HuH-7 (cell line): ENCODE measurements at places on chromosomes 3 and 15.
A peak's percentile ranks its signal among the peaks of the same experiment; 100 is the strongest.

DNA sequence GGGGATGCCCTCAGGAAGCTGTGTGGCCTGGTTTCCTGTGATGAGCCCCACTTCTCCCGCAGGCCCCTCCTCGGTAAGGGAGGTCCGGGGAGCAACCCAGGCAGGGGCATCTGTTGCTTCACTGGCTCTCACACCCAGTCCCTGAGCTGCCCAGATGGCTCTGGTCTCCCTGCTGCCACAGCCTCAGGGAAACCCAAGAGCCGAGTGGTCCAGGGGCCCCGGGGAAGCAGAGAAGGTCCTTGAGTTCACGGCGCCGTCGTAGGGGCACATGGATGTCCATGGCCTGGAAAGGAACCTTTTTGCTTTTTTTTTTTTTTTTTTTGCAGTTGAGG, 13.3 kb upstream of the LRRC15 start:
- no peak for DNase-seq

- no peak for DNase-seq
These were observed 43.8 kb upstream of the SLCO2A1 start for GRCh38 chr3:134073583-134073945.

DNA sequence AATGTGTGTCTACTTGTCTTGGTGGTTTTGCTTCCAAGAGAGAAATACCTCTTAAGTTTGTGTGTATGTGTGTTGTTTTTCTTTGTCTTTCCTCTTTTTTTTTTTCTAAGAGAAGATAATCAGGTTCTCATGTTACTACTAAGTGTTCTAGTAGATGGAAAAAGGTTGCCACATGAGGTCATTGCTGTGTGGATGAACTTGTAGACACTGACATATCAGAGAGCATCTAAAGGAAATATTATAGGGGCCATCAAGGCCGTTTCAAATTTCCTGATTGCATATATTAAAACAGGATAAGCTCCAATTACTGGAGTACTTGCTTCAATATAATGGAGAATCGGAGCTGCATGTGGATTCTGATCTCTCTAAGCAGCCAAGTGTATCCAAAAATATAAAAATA, 747.5 kb downstream of the NR2F2 start:
- no peak for DNase-seq

- DNase-seq = peak; percentile 24
These were observed 341.8 kb upstream of the TBL1XR1 start for GRCh38 chr3:177538750-177539730.

- no peak for DNase-seq
These were observed 114.8 kb upstream of the COL8A1 start for GRCh38 chr3:99523431-99524127.

GRCh38 chr3:153670577-153670976, 450.6 kb upstream of the ARHGEF26 start:
- DNase-seq = no peak

DNA sequence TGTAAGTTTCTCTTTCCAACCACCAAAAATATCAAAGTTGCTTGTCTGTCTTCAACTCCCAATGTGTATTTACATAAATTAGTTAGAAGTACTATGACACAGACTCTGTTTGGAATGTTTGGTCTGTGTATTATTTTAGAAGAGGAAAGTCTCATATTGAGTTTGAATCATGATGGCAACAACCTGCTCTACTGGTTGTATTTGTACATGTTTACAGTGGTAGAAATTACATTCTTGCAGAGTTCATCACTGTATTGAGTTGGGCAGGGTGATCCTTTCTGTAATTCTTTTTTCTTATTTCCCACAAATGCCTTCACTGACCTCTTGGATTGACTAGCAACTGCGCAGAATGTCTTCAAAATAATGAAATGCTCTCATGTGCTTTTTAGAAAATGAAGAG, 149.6 kb downstream of the CHL1 start:
- no peak for DNase-seq

GRCh38 chr3:2976212-2976611, 134.0 kb downstream of the IL5RA start:
- DNase-seq = no peak

GRCh38 chr3:109784852-109785631, 447.7 kb upstream of the DPPA4 start:
- no peak for DNase-seq

- no peak for DNase-seq
These were observed 48.5 kb downstream of the HERC2 start for GRCh38 chr15:28273468-28273867.

DNA sequence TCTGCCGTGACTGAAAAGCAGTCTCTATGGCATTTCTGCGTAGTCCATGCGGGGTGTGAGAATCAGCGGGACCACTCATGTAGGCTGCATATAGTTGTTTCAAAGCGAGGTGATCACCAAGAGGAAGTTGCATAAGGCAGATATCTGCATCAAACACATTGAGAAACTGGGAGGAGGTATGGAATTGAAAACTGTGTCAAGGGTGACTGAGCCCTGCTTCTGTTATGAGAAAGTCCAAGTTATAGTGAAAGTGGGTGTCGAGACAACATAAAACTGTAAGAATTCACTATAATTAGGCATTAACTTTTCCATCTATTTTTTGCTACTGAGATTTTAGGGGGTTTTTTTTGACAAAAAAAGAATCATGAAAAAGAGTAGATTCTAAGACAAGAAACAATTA, 109.3 kb downstream of the ZIC1 start:
- DNase-seq = no peak

GRCh38 chr3:164883171-164883570, 195.1 kb downstream of the SI start:
- no peak for DNase-seq

- DNase-seq = no peak
These were observed 38.8 kb downstream of the EOGT start for GRCh38 chr3:68974711-68975110.

- DNase-seq = no peak
These were observed 849.1 kb downstream of the DIPK2A start for GRCh38 chr3:144820726-144821125.
